ENCODE measurements at places on chromosomes 6 and 20. TPM values are rescaled to one million over a fixed set of nuclear protein-coding genes. Genes with fewer than 3 reads are reported as not detected.

Gene CLIC1
- 1,055 TPM for total RNA-seq

Gene RAET1L
- total RNA-seq: not detected

Gene ARFGEF2
- total RNA-seq: 35.4 TPM

Gene WFDC12
- not detected for total RNA-seq

Gene F13A1
- not detected for total RNA-seq

Gene ECT2L
- total RNA-seq: not detected

Gene C20orf144
- total RNA-seq: 0.05 TPM

Gene STMND1
- not detected for total RNA-seq

Gene ABT1
- 22.6 TPM for total RNA-seq

Gene SLC17A3
- not detected for total RNA-seq

Gene TSPO2
- not detected for total RNA-seq

Gene UBD
- total RNA-seq: 24.5 TPM

Gene QRSL1
- 9.6 TPM for total RNA-seq

Gene SLC4A11
- 3.1 TPM for total RNA-seq

Gene LRFN2
- total RNA-seq: not detected

Gene HLA-DQB1
- total RNA-seq: not detected

Gene ENPP5
- not detected for total RNA-seq

Gene CCM2L
- 12.3 TPM for total RNA-seq

Gene HSPA12B
- 50.2 TPM for total RNA-seq

Gene SIRT5
- 7.5 TPM for total RNA-seq

Gene RSPO4
- not detected for total RNA-seq

Gene STK4
- 10.7 TPM for total RNA-seq

Gene SNX5
- total RNA-seq: 105 TPM

Gene RAD21L1
- total RNA-seq: not detected

Gene C6orf132
- 0.10 TPM for total RNA-seq

Gene ENPP4
- 8.2 TPM for total RNA-seq

Gene PTCHD4
- total RNA-seq: 3.1 TPM

Gene HCK
- not detected for total RNA-seq

Gene SMLR1
- not detected for total RNA-seq

Gene C20orf141
- not detected for total RNA-seq

Gene CLDN20
- not detected for total RNA-seq

Gene PLCB4
- total RNA-seq: 0.13 TPM

Gene CDKN1A
- 299 TPM for total RNA-seq

Gene CNR1
- not detected for total RNA-seq

Gene OPRL1
- 0.54 TPM for total RNA-seq

Gene TRIM15
- total RNA-seq: not detected

Gene OR2H2
- total RNA-seq: not detected

Gene MCCD1
- not detected for total RNA-seq

Gene RBM24
- 4.4 TPM for total RNA-seq

Gene PRPH2
- total RNA-seq: 0.53 TPM

Gene HCRTR2
- not detected for total RNA-seq

Gene ABHD16B
- total RNA-seq: not detected

Gene SPATA25
- not detected for total RNA-seq

Gene PI16
- total RNA-seq: 0.98 TPM

Gene ESR1
- total RNA-seq: not detected

Gene NCOA5
- 25.3 TPM for total RNA-seq

Gene GSTA2
- total RNA-seq: not detected

All from mammary microvascular endothelial cell (primary cell).